ENCODE measurements at places on chromosomes 5 and 9.

- H3K27ac ChIP-seq = no peak overlapping the region
- H3K27me3 ChIP-seq = no peaks in the 10 kb centered on the region
- H3K4me1 ChIP-seq = no peaks in the 10 kb centered on the region
- no peak overlapping the region for H3K4me3 ChIP-seq
Measured at GRCh38 chr5:66284588-66285342, 140.7 kb downstream of the SREK1 start.

GRCh38 chr5:116766470-116766947, 191.9 kb upstream of the SEMA6A start:
- peak overlapping the region; percentile 35 for H3K27ac ChIP-seq
- H3K36me3 ChIP-seq = no peaks in the 10 kb centered on the region
- DNase-seq = peak; percentile 81

DNA sequence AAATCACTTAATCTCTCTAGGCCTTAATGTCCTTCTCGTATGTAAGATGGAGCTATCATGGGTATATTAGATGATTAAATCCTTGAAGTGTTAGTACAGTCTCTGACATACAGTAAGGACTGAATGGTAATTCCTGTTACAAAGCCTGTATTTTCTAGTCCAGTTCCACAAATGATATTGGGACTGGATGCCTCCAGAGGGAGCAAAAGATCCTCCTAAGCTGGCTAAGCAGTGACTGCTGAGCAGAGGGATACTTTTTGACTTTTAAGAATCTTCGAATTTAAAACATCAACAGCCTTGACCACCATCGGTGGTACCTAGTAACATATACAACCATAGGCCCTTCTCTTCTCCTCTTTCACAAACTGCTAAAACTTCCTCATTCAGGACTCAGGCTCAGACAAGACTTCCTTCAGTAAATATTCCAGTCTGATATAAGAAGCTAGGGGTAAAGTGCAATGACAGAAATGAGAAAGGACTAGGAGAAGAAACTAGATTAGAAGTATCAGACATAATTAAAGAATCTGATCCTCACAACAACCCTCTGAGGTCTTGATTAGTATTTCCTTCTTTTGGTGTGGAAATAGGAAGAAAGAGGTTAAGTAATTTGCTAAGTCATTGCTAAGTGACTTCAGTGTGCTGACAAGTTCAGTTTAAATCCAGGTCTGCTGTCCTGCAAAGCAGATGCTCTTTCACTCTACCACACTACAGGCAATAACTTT, 13.9 kb downstream of the PTAR1 start:
- H3K27me3 ChIP-seq = no peaks in the 10 kb centered on the region
- H3K4me3 ChIP-seq = no peak overlapping the region
- no peaks in the 10 kb centered on the region for H3K36me3 ChIP-seq
- DNase-seq = peak; percentile 17

- DNase-seq = no peak
- H3K36me3 ChIP-seq = no peaks in the 10 kb centered on the region
- H3K27ac ChIP-seq = no peak overlapping the region
- no peak overlapping the region for H3K4me3 ChIP-seq
Measured at GRCh38 chr5:18517641-18518380, 883.6 kb downstream of the TAF11L14 start.

DNA sequence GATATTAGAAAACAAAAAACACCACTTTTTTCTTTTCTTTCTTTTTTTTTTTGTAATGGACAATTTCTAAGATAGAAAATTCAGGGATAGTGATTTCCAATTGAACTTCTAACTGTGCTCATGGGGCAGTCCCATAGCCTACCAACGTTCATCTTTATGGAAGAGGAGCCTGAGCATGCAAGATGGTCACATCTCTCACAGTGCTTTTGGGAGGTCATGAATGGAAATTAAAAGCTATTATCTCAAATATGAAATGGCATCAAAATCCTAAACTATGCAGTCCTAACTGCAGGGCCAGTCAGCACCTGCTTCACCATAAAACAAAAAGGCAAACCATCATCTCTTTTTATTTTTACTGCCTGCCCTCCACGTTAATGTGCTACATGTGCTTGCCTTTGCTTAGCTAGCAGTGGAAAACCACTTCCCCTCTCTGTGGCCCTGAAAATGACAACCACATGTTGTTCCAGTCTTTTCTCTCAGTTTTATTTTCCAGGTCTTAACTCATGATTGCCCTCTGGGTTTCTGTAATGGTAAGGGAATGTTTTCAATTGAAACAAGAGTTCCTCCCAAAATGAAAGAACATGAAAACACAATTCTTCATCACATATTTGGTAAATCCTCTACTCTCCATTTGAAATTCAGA, 16.7 kb downstream of the IFNB1 start:
- no peak for DNase-seq
- H3K4me3 ChIP-seq = no peak overlapping the region
- H3K27ac ChIP-seq = no peak overlapping the region
- H3K27me3 ChIP-seq = no peaks in the 10 kb centered on the region
- H3K36me3 ChIP-seq = no peaks in the 10 kb centered on the region

- DNase-seq = no peak
- no peaks in the 10 kb centered on the region for H3K36me3 ChIP-seq
- H3K27ac ChIP-seq = no peak overlapping the region
- H3K4me3 ChIP-seq = no peak overlapping the region
- no peaks in the 10 kb centered on the region for H3K4me1 ChIP-seq
Measured at GRCh38 chr5:85030316-85031084, 645.8 kb upstream of the EDIL3 start.

DNA sequence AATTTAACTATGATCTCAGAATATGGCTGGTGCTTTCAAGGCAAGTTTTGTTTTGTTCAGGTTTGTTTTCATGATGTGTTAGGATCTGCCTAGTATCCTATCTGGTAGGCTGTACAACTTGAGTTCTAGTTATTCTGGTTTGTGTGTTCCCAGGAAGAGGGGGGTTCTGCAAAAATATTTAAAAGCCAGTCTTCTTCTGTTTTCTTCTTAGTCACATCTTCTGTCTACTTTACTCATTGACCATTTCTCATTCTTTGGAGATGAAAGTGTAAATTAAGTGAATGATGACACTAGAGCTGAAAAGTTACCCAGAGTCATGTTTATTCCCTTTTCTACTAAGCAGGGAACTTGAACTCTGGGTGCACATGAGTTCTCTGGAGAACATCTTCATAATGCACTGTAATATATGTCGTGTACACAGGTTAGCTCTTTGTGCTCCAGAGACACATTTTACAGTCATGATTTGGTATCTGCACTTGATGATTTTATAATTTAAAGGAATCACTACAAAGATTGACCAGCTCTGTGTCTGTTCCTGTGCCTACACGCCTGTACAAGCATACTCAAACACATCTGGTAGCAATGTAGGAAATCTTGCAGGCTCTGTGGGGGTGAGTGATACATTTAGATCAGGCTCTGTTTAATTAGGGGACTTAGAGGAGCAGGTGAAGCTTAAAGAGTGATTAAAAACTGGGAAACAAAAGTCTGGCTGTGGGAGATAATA, 5.0 kb downstream of the SMAD5 start:
- no peak overlapping the region for H3K4me3 ChIP-seq
- DNase-seq = no peak
- no peaks in the 10 kb centered on the region for H3K27me3 ChIP-seq
- H3K4me1 ChIP-seq = peaks cover 15% of the 10 kb centered on the region
- no peak overlapping the region for H3K27ac ChIP-seq
- no peaks in the 10 kb centered on the region for H3K36me3 ChIP-seq

DNA sequence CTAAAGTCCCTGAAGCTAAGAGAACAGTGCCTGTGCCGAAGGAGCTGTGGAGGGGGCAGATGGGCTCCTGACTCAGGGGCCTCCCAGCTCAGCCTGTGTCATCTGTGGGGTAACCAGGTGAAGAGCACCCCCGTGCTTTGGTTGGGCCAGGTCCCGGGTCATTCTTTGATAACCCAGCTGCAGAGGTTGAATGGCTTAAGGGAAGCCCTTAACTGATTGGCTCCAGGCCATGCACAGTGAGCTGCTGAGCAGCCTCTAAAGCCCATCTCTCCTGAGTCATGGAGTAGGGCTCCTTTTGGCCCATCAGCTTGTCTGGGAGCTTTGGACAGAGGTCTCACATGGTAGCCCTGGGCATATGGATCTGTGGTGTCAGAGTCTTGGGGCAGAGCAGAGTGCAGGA, 28.7 kb downstream of the COL27A1 start:
- H3K36me3 ChIP-seq = no peaks in the 10 kb centered on the region
- H3K4me1 ChIP-seq = no peaks in the 10 kb centered on the region
- no peak overlapping the region for H3K4me3 ChIP-seq
- no peak for DNase-seq
- H3K27me3 ChIP-seq = no peaks in the 10 kb centered on the region
- H3K27ac ChIP-seq = no peak overlapping the region

GRCh38 chr9:13078164-13078563, 201.3 kb downstream of the MPDZ start:
- H3K27ac ChIP-seq = no peak overlapping the region
- no peak for DNase-seq
- H3K4me1 ChIP-seq = no peaks in the 10 kb centered on the region
- H3K27me3 ChIP-seq = no peaks in the 10 kb centered on the region
- no peak overlapping the region for H3K4me3 ChIP-seq
- H3K36me3 ChIP-seq = no peaks in the 10 kb centered on the region

GRCh38 chr9:34999576-34999975, 10.0 kb downstream of the DNAJB5 start:
- H3K4me1 ChIP-seq = no peaks in the 10 kb centered on the region
- no peak overlapping the region for H3K27ac ChIP-seq
- H3K4me3 ChIP-seq = no peak overlapping the region
- DNase-seq = no peak
- no peaks in the 10 kb centered on the region for H3K27me3 ChIP-seq

DNA sequence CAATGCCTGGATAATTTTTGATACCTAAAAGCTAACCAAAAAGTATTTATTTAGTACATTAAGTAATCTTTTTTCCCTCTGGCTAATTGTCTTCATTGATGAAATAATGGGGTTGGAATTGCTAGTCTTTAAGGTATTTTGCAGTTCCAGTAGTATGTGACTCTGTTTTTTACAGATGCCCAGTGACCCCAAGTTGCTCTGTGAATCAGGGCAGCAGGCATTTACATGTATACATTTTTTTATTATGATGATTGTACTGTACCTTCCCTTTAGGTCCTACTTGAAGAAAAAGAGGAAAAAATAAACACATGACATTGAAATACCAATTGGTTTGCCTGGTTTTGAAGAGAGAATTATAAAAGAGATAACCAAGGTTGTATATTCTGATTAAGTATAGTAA, 385.5 kb downstream of the ADGRV1 start:
- no peak overlapping the region for H3K4me3 ChIP-seq
- no peak overlapping the region for H3K27ac ChIP-seq
- no peaks in the 10 kb centered on the region for H3K36me3 ChIP-seq
- no peaks in the 10 kb centered on the region for H3K27me3 ChIP-seq

DNA sequence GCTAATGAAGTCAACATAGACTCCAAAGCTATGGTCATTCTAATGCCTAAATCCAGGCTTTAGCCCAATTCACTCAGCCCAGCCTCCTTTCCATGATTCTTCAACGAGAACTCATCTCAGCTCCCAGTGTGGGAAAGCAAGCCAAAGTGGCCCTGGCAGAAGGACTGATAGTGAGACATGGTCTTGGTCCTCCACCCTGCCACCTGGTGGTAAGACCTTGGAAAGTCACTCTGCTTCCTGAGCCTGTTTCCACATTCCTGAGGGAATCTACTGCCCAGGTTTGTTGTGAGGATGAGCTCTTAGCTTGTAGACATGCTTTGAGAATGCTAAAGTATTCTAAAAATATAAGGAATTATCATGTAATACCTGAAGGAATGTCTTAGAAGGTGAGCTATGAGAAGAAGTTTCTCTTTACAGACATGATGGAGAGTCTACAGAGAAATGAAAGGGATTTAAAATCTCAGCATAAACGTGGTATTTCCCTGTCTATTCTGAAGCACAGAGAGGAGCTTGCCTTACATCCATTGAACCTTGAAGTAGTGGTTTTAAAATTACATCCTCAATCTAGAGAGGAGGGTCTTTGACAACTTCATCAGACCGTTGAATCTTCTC, 173.5 kb downstream of the TRIM32 start:
- H3K27me3 ChIP-seq = no peaks in the 10 kb centered on the region
- H3K36me3 ChIP-seq = no peaks in the 10 kb centered on the region
- H3K27ac ChIP-seq = no peak overlapping the region
- no peaks in the 10 kb centered on the region for H3K4me1 ChIP-seq

- no peaks in the 10 kb centered on the region for H3K27me3 ChIP-seq
- no peak overlapping the region for H3K27ac ChIP-seq
- no peaks in the 10 kb centered on the region for H3K36me3 ChIP-seq
- no peak for DNase-seq
- H3K4me3 ChIP-seq = no peak overlapping the region
- H3K4me1 ChIP-seq = no peaks in the 10 kb centered on the region
Measured at GRCh38 chr5:120703918-120704587, 240.0 kb downstream of the PRR16 start.

DNA sequence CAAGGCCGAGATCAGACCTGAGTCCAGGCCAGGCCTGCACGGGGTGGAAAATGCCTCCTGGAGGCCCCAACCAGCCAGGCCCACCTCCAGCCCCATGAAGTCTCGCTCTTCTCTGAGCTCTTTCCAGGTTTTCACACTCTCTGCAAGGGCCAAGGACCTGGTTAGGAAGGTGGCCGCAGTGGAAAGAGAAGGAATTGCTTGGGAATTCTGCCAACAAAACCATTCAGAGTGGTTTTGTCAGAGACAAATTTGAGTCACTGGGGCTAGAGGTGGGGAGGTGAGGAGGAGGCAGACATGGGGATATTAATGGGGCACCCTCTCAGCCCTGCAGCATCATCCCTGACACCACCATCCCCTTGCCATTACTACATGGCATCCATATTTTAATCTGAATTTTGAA, 261.0 kb downstream of the ROR2 start:
- no peaks in the 10 kb centered on the region for H3K4me1 ChIP-seq
- H3K36me3 ChIP-seq = no peaks in the 10 kb centered on the region
- H3K27ac ChIP-seq = no peak overlapping the region
- no peaks in the 10 kb centered on the region for H3K27me3 ChIP-seq
- no peak overlapping the region for H3K4me3 ChIP-seq

GRCh38 chr5:145990170-145990569, 53.8 kb downstream of the SH3RF2 start:
- H3K27me3 ChIP-seq = no peaks in the 10 kb centered on the region
- no peak overlapping the region for H3K27ac ChIP-seq
- H3K36me3 ChIP-seq = no peaks in the 10 kb centered on the region

DNA sequence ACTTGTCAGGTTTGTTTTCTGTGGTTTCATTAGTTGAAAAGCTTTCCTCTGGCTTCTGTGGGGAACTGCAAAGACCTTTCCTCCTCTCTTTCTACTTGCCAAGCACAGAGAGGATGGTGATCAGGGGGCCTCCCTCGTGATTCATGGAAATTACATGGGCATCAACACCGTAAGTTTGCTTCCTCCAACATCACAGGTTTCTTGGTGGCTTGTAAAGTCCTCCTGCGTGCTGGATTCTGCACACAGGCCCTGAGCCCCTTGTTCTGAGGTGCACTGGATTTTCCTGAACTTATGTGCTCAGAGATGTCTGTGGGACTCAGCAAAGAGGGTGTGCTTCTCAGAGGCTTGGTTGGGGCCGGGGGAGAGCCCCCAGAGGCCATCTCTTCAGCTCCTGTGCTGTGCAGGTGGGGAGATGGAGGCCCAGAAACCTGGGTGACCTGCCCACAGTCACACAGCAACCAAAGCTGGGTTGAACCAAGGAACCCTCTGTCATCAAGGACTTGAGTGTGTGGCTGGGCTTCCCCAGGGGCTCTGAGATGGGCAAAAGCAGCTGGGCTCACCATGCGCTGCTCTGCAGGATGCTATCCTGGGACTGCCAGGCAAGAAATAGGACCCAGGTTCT, 36.5 kb downstream of the RGS3 start:
- no peaks in the 10 kb centered on the region for H3K36me3 ChIP-seq
- no peak overlapping the region for H3K4me3 ChIP-seq
- DNase-seq = no peak
- H3K27ac ChIP-seq = no peak overlapping the region
